ENCODE measurements at places on chromosomes 5 and 9.

- DNase-seq = no peak
These were observed 238.3 kb upstream of the EDIL3 start for GRCh38 chr5:84623019-84623418.

DNA sequence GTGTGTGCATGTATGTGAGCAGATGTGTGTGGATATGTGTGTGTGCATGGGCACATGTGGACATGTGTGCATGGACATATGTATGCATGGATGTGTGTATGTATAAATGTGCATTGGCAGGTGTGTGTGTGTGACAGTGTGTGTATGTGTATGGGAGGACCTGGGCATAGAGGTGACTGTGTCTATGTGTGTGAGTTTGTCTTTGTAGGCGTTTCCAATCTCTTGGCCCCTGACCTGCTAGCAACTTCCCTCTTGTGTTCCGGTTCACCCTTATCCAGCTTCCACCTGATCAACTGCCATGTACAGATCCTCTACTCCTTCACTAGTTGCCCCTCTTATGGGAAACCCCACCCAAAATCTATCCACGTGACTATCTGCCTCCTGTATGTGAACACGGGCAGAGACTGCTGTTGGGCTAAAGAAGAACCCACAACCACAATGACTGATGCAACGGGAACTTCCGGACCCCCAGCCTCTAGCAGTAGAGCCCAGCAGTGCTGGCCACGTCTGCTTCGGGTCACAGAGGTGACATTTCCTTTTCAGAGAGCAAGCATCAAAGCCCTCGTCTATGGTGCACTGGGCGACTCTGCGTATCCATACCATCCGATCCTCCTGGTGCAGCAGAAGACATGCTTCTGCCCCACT, 24.9 kb upstream of the GADD45G start:
- DNase-seq = no peak

- no peak for DNase-seq
These were observed 104.1 kb upstream of the BASP1 start for GRCh38 chr5:17113174-17113958.

GRCh38 chr5:34806532-34806931, 32.4 kb upstream of the TTC23L start:
- no peak for DNase-seq

GRCh38 chr5:172089298-172090117, 83.1 kb upstream of the FBXW11 start:
- DNase-seq = no peak

DNA sequence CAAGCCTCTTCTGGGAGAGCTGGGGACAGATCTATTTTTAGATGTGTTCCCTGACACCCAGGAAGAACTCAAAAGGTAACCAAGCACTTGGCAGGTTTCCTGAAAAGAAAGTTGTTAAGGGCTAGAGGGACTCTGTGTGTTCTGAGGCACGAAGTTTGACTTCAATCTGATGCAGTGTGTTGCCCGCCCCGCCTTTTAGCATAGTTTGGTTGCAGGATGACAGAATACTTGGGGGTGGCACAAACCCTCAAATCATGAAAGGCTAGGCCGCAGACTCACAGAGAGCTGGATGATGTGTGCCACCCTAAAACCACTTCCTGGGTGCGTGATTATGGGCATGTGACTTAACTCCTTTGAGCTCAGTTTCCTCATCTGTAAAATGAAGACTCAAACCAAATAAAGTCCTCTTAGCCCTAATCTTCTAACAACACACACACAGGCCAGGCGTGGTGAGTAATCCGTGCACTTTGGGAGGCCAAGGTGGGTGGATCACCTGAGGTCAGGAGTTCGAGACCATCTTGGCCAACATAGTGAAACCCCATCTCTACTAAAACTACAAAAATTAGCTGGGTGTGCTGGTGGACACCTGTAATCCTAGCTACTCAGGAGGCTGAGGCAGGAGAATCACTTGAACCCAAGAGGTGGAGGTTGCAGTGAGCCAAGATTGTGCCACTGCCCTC, 12.8 kb upstream of the NDFIP1 start:
- peak; percentile 71 for DNase-seq

DNA sequence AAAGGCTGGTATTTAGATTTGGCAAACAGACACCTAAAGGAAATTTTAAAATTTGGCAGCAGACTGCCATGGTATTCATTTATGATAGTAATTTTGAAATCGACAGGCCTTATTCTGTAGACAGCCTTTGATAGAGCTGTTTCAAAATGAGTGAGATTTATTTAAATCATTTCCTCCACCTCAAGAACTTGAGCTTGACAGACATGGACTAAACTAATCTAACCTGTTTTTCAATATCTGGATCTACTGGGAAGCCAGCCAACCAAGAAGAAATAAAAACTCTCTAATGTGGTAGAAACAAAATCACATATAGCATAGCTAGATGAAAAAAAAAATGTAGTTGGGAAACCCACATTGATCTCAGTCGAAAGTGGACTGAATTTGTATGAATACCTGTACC, 56.9 kb upstream of the RASA1 start:
- DNase-seq = no peak

- DNase-seq = no peak
These were observed 58.4 kb downstream of the DAPK1 start for GRCh38 chr9:87556039-87556438.

DNA sequence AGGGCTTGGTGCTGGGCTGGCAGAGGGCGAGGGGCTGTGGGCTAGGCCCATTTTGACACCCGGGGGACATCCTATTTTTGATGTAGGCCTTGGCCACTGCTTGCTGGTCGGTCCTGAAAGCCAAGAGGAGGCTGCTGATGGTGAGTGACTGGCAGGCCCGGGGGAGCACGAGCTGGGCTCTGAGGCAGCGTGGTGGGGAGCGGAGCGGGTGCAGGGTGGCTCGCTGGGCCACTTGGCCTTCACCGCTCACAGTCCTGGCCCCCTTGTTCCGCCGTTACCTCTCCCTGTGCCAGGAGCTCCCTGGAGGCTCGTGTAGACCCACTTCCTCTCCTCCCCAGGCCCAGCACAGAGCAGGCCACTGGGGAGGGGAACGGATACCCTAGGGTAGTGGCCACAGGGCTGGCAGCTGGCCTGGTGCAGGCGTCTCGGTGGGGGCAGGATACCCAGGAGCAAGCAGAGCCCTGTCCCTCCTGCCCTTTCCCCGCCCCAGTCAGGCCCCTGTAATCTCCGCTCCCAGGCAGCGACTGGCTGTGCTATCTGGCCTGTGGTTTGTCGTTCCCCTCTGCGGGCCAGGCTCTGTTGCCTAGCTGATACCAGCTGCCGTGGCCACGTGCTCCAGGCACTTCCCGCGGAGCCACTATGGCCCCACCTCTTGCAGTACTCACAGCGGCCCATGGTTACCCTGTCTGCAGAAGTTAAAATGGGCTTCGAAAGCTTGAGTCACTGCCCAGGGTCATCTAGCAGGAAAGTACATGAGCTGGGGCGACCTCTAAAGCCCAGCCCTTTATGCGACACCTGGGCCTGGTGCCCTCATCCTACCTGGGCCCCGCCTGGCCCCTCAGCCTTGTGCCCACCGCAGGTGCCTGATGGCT, 11.7 kb upstream of the DOLPP1 start:
- peak; percentile 42 for DNase-seq

- DNase-seq = no peak
These were observed 12.2 kb downstream of the CXXC5 start for GRCh38 chr5:139660105-139660922.

GRCh38 chr9:18433620-18434019, 40.3 kb upstream of the ADAMTSL1 start:
- DNase-seq = no peak

- DNase-seq = no peak
These were observed 62.8 kb downstream of the HMCN2 start for GRCh38 chr9:130328349-130328801.

- no peak for DNase-seq
These were observed 75.3 kb downstream of the TJP2 start for GRCh38 chr9:69249337-69249736.

- DNase-seq = no peak
These were observed 10.7 kb downstream of the OR2V1 start for GRCh38 chr5:181120306-181120705.

DNA sequence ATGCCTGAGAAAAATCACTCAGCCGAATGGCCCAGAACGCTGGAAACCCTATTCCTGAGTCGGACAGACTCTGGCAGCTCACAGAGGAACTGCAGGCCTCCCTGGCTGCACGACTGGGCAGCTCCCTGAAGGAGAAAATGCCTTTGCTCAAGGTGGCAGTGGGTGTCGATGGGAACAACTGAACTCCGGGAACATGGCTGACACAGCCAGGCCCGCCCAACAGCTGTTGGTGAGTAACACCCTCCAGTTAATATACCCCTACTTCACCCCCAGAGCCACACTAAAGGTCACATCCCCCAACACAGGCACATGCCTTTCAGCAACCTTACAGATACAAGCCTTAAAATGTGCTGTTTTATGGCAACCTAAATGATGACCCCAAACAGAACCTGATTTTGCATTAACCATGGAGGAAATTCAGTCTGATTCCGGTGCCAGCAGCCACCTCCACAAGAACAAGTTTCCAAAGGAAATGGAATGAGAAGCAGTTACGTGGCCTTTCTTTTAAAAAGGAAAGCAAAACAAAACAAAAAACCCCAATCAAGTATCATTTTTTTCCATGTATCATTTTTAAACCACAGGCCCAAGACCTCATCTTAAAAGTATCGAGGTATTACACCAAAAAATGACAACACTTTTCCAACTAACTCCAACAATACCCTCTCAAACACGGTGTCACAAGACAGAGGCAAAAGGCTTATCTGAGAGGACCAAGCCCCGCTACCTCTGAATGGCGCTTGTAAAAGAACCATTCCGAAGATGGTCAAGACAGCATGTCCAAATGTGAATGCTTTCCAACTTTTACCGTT, 3.1 kb downstream of the KLF9 start:
- DNase-seq = no peak

- DNase-seq = no peak
These were observed 1079.9 kb upstream of the CDH6 start for GRCh38 chr5:30113542-30113941.

GRCh38 chr5:160774666-160775315, 77.2 kb downstream of the ATP10B start:
- DNase-seq = no peak

DNA sequence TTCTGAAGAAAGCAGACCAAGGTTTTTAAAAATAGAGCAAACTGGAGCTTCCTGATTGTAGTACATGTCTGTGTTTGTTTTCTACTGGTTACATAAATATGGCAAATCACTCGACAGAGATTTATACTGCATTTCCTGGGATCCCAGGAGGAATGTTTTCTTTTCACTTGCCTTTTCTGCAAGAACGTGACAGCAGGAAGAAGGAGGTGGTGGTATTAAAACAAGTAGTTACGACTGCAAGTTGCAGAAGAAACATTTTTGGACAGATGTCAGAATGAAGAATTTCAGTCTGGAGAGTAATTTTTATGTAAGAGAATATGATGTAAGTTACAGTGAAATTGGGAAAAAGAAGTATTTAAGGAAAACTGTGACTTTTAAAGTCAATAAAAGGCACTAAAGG, 253.7 kb upstream of the NFIL3 start:
- no peak for DNase-seq

GRCh38 chr9:19799784-19800183, 10.9 kb upstream of the SLC24A2 start:
- no peak for DNase-seq

DNA sequence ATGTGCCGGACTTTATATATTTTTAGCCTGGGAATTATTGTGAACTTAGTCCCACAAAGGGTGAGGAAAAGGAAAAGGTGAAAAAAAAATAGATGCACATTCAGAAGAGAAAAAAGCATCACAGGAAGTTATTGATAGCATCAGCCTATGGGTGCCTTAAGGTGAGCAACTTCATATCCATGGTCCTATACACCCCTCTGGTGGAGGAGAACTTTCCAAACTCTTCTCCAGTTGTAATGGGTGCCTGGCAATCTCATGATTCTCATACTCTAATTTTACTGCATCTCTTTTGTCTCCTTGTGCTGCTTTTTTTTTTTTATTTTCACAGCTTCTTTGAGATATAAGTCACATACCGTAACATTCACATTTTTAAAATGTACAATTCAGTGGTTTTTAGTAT, 107.4 kb downstream of the JAKMIP2 start:
- no peak for DNase-seq

DNA sequence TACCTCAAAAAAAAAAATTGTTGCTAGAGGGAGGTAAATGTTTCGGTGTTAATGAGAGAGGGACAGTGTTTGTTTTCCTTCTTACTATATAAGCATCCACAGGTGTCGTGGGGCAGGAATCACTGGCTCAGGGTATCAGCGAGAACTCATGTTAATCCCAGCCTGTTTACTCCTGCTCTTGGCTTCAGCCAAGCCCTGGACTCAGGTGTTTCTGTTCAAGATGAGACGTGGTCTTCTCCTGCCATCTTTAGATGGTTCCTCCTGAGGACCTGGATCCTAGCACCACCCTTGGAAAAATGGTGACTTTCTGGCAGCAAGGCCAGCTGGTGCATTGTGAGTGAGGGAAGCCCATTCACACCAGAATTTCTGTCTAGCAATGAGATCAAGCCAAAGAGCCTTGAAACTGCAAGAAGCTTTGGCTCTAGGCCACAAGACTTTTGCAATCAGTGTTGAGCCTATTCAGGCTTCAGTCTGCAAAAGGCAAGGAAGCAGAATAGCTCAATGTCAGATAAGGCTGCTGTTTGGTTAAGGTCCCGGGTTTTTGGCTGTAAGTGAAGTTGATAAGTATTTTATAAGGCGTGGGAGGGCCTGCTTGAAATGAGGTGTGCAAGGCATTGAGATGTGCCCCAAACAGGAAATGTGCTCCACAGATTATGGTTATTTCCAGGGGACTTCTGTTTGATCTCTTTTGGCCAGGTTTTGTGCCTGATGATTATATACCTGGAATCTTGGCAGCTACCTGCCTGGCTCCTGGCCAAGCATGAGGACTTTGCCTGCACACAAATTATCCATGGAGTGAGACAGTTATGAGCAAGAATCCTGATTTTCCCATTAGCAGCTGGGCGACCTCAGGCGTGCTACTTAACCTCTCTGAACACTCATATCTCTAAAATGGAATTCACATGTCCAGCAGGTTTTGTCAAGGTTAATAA, 99.8 kb downstream of the TENT4A start:
- DNase-seq = no peak

- DNase-seq = no peak
These were observed 93.1 kb upstream of the NFIL3 start for GRCh38 chr9:91516777-91517176.

GRCh38 chr9:136544964-136545691, 720 bp downstream of the NOTCH1 start:
- no peak for DNase-seq

DNA sequence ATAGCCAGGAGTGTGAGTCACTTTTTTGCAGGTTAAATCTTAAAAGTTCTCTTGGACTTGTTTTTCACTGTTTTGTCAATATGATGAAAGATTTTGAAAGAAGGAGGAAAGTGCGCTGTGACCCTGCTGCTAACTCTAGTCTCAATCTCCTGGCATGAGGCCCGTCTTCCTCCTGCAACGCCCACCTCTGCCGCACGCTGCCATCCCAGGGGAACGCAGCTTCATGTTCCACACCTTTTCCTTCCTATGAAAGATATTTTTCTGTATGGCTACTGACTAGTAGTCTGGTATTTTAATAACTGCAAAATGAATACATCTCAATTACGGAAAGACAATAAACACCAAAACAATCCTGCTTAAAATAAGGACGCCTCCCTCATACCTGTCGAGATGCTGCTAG, 8.3 kb downstream of the PPIC start:
- no peak for DNase-seq

Measured in stimulated activated CD8-positive, alpha-beta memory T cell treated with anti-CD3 and anti-CD28 coated beads, Interleukin-4, amount 100 ng/mL, for 4 hours (primary cell).